ENCODE measurements at places on chromosomes 6 and 20.

DNA sequence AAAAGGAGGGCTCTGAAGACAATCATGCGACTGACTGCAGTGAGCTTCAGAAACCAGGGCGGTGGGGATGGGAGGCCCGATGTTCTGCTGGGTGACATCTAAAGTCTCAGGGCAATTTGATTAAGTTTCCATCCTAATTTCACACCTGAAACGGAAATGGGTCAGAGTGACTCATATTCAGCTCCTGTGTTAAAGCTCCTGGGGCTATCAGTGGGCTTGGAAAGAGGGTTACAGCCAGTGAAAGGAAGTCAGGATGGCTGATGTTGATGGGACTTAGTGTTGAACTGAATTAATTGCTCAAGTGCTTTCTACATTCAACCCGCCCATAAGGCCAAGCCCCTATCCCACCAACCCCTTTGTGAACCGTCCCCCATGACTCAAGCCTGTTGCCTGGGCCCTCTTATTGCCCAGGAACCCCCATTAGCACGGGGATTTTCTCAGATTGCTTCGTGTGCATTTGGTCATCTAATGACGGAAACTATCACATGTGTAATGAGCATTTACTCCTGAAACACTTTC is 47.1 kb upstream of the TBC1D7 start:
- DNase-seq = no peak

DNA sequence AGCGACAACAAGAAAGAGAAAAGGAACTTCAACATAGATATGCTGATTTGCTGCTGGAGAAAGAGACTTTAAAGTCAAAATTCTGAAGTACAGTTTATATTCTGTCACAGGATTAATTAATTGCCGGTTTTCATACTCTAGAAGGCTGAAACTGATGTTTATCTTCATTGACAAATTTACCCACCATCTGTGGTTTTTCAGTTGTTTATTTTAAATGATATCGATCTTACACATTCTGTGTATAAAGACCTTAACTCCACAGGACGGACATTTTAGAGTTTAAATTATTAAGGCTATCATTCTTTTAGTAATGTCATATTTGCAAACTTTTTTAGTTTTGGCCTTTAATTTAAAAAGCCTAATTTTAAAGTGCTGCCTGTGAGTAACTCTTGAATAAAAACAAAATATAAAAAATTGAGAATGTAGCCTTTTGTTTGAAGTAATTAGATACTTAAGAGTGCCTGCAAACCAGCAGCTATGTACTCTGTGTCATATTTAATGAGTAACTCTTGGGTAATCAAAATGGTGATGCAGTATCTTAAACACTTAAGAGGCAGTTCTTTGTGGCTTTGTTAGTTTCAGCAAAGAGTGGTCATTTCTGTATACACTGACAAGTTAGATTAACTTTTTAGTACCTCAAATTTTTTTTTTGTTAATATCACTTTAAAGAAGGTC is 59.3 kb downstream of the CDC5L start:
- no peak for DNase-seq

DNA sequence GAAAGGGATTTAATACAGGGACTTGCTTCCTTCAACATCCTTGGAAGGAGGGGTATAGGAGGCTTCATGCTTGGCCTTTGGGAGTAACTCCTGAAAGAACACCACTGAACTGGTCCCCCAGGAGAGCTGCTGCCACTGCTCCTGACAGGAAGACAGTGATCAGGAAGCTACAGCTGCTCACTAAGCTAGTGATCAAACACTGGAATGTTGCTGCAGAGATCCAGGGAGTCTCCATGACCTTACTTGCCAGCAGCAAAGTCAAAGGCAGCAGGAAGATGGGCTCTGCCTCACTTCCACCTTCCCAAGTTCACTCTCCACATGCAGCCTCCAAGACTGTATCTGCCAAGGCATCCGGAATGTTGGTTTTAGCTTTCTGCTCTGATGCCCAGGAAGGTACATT is 31.8 kb downstream of the PIM1 start:
- no peak for DNase-seq

- DNase-seq = no peak
Measured at GRCh38 chr6:104402572-104402971, 457.1 kb downstream of the HACE1 start.

- peak; percentile 60 for DNase-seq
Measured at GRCh38 chr6:10837622-10837994, 731 bp downstream of the MAK start.

DNA sequence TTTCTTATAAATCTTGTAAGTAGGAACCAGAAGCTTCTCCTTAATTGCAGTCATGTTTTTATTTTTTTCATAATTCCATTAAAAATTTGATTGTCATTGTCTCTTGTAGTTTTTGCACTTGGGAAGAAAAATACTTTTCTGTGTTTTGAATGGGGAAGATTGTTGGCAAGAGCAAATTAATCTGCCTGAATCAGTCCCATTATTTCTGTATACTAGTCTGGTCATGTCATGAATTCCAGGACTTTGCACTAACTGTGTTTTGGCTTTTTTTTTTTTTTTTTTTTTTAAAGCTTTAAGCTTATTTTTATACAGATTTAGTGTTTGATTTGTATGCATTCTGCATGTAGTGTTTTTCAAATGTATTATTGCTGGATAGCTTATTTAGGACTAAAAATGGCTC is 47.6 kb downstream of the RALGAPB start:
- DNase-seq = no peak

DNA sequence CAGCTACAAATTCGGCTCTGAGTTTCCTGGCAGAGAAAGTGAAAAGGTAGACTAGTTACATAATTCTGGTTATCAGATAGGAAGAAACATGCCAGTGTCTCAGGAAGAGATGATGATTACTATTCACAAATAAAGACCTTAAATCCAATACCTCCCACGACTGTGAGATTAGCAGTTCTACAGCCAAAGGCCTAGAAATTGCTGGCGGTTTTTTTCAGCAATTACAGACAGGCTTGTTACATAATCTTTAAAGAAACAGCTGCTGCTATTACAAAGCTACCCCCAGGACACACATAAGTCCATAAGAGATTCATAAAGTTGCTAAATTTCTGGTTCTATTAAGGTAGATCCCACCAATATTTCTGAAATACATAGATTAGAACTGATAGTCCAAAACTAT is 40.2 kb downstream of the PIGU start:
- DNase-seq = no peak

- DNase-seq = no peak
Measured at GRCh38 chr6:18406955-18407749, 20.0 kb downstream of the RNF144B start.

DNA sequence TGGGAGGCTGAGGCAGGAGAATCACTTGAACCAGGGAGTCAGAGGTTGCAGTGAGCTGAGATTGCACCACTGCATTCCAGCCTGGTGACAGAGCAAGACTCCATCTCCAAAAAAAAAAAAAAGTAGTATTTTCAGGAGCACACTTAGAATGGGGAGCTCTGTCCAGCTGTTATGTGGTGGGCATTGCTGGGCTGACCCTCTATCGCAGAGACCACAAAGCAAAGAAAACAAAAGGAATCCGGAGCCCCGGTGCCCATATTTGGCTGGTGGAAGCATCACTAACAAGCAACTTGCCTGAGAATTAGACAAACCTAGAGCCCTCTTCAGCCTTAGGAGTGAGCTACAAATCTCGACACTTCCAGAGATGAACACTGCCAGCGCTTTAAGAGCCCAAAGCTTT is 137.3 kb upstream of the GPR6 start:
- no peak for DNase-seq

GRCh38 chr20:19022791-19023448 is 189.5 kb upstream of the SLC24A3 start:
- peak; percentile 10 for DNase-seq

DNA sequence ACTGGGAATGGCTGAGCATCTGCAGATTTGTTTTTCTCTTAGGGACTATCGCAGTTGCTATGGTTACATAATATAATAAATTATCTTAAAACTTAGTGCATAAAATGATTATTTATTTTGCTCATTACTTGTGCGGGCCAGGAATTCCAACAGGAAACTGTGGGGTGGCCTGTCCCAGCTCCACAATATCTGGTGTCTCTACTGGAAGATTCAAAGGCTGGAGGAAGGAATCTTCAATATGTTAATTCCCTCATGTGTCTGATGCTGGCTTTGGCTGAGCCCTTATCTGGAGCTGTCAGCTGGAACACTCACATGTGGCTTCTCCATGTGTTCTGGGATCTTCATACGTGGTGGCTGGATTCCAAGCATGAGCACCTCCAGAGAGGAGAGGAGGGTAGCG is 23.9 kb upstream of the B3GAT2 start:
- no peak for DNase-seq

DNA sequence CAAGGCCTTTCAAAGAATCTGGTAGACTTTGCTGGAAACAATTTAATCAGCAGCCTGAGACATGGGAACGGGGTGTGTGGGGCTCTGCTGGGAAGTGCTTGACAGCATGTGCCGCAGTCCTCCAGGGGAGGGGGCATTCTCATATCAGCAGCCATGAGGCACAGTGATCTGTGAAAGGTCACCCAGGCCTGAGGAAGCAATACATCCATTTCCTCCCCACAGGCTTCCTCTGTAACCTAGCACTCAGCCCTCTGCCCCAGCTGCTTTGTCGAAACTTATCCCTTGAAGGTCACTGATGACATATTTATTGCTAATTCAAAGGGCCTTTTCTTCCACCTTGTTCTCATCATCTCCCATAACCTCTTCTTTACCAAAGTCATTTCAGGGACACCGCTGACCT is 103.3 kb downstream of the TNFAIP3 start:
- no peak for DNase-seq

GRCh38 chr6:146357578-146358430 is 185.8 kb upstream of the RAB32 start:
- DNase-seq = no peak

DNA sequence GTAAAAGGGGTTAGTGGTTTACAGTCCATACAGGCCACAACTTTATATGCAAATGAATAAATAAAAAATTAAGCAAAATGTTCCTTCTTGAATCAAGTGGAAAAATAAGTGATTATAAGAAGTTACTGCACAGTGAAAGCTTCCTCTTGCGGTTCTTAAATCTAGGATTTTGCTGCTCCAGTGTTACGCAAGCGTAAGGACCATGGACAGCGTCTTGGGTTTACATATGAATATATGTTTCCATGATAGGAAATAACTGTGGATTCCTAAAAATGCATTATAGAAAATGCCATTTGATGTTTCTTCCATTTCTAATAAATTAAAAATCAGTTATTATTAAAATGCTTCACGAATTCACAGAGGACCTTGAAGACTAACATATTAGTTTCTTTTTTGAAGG is 176.6 kb upstream of the POU3F2 start:
- no peak for DNase-seq

- DNase-seq = no peak
Measured at GRCh38 chr6:47631797-47632196, 66.6 kb upstream of the ADGRF4 start.

DNA sequence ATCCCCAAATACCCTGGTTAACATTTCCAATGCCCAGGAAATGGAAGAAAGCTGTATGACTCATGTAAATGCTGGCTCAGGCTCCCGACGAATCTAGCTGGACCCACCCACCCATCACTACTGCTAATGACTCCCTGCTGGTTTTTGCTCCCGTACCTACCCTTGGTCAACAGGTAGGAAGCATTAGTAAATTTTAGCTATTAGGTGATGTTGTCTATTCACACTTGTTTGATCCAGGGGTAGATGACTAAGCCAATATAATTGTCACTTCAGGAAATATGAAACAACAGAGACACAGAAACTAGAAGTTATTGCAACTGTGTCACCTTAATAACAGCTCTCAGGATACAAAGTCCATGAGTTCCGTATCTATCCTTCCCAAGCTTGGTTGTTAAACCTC is 94.4 kb upstream of the BEND6 start:
- DNase-seq = peak; percentile 62

GRCh38 chr6:152905551-152906299 is 77.1 kb downstream of the FBXO5 start:
- DNase-seq = no peak

GRCh38 chr6:108285381-108285780 is 9.5 kb upstream of the AFG1L start:
- DNase-seq = no peak

- peak; percentile 84 for DNase-seq
Measured at GRCh38 chr6:41586252-41587007, 40.2 kb downstream of the FOXP4 start.

- no peak for DNase-seq
Measured at GRCh38 chr6:157263881-157264397, 59.4 kb downstream of the TMEM242 start.

DNA sequence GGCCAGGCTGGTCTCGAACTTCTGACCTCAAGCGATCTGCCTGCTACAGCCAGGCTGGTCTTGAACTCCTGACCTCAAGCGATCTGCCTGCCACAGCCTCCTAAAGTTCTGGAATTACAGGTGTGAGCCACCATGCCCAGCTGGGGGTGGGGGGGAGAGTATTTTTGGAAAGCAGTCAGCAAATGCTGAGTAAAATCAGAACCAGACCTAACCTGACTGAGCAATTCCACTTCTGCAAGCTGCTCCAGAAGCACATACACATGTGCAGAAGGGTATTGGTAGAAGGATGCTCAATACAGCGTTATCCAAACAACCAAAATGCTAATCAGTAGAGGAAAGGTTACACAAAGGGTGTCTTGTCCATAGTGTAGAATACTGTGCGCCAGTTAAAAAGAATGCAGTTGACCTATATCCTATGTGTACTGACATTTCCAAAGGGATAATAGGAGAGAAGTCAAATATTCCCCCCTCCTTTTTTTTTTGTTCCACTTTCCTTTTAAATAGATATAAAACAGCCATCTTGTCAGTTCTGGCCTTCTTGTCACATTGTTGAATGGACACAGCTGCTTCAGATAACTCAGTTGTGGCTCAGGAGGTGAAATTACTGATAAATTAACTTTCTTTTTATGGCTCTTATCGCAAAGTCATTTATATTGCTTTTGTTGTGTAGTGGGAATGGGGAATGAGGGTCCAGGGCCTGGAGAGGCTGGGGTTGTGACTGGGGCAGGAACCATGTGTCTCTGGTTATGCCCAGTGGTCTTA is 74.6 kb downstream of the DTD1 start:
- no peak for DNase-seq

- DNase-seq = no peak
Measured at GRCh38 chr6:31460361-31461025, 37.5 kb upstream of the MICB start.

DNA sequence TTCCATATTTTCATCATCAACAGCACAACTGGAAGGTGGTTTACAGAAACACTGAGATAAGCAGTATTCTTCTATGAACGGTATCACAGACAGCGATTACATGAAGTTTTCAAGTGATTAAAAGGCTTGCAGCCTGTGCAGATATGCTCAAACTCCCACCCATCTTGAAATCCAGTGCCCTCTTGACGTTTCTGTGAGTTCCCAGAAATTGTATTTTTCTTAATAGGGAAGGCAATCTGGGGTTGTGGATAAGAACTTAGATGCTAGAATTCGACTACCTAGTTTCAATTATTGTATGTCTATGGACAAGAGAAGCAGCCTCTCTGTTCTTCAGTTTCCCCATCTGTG is 290.3 kb downstream of the ZNF217 start:
- no peak for DNase-seq

GRCh38 chr6:161029195-161029809 is 37.7 kb downstream of the MAP3K4 start:
- no peak for DNase-seq

GRCh38 chr6:138818496-138819194 is 22.8 kb downstream of the ECT2L start:
- no peak for DNase-seq

- no peak for DNase-seq
Measured at GRCh38 chr6:109242029-109242428, 140.2 kb downstream of the CD164 start.

GRCh38 chr20:54148947-54149764 is 24.6 kb downstream of the CYP24A1 start:
- DNase-seq = no peak

- no peak for DNase-seq
Measured at GRCh38 chr6:150320442-150320841, 48.4 kb upstream of the IYD start.

All from NCI-H1417 (cell line).